H9 (cell line): ENCODE measurements at places on chromosomes 7 and 10. TPM values are rescaled to one million over a fixed set of nuclear protein-coding genes. Genes with fewer than 3 reads are reported as not detected.

Gene SGMS1
- 19.3 and 20.4 TPM in 2 replicates for total RNA-seq

Gene ADAM12
- total RNA-seq, result 0.24 and 0.35 TPM in 2 replicates

DNA sequence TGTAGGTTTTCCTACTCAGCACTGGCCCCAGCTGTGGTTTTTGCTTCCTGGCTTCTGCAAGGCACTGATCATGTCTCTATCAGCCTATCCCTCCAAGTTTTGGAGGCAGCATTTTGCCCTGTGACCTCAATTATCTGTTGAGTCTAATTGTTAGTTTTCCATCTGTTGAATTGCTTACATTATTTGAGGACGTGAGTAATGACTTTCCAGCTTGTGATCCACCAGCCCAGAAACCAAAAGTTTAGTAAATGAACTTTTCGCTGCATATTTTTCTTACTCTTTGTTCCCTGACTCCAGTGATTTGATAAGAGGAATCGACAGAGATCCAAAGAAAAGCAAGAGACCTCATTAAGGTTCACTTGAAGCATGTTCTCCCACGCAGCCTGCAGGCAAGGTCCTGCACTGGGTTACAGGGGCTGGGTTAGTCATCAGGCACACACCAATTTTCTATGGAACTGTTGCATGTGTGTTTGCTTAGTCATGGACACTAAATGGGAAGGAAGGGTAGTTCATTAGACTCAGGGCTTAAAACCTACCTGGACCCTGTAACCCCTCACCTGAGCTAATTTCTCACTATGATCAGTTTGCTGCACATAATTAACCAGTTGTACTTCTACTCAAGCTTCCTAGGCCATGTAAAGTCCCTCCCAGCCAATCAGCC is 57.2 kb downstream of the AKR1E2 start:
- no peak for DNase-seq

DNA sequence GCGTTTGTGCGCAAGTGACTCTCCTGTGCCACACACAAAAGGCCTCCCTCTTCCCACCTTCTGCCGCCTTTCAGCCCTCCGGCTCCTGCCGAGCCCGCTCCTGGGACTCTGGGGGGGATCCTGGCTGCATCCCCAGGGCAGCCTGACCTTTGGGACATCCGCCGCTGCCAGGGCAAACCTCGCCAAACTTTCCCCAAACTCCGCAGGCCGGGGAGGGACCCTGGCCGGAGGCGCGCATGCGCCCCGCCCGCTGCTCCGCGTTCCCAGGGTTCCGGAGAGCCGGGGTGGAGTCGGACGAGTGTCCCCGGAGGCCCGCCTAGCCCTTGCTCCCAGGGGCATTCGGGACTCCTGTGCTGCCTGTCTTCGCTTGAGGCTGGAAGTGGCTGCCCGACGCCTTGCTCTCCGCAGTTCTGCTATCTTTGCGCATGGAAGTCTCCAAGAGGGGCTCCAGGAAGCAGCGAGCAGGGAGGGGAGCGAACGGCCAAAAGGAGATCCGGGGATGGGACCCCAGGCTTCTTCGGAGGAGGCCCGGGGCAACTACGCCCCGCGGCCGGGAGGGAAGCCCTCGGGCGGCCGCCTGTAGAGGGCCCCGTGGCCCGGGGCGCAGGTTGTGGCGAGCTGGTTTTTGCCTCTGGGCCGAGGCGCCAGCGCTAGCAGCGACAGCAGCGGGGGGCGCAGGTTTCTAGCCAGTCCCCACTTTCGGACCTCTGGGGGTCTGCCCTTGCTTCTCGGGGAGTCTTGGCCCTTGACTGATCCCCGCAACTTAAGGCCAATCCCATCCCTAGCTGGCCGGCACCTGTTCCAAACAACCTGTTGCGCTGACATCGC is 7.0 kb downstream of the PTF1A start:
- DNase-seq, result peak; percentile 76

Gene FKBP9
- 11.1 and 17.7 TPM in 2 replicates for total RNA-seq

DNA sequence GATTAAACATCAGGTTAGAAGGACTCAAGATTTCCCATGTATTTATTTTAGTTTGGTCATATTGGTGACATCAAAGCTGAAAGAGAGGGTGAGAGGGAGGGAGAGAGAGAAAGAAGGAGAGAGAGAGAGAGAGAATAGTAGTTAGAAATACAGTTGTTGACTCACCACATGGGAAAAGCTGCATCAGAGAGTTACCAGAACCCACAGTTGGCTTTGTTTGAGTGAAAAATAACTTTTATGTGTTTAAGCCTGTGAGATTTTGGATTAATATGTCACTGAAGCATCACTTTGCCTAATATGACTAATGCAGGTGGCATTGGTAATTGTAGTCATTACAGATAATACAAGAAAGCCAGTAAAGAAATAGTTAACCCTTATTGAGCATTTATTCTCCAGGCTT is 303.9 kb downstream of the REEP3 start:
- no peak for DNase-seq

GRCh38 chr10:131755200-131755599 is 145.6 kb upstream of the PPP2R2D start:
- DNase-seq, result no peak

Gene WASHC2C
- total RNA-seq, result 36.7 and 38.5 TPM in 2 replicates

DNA sequence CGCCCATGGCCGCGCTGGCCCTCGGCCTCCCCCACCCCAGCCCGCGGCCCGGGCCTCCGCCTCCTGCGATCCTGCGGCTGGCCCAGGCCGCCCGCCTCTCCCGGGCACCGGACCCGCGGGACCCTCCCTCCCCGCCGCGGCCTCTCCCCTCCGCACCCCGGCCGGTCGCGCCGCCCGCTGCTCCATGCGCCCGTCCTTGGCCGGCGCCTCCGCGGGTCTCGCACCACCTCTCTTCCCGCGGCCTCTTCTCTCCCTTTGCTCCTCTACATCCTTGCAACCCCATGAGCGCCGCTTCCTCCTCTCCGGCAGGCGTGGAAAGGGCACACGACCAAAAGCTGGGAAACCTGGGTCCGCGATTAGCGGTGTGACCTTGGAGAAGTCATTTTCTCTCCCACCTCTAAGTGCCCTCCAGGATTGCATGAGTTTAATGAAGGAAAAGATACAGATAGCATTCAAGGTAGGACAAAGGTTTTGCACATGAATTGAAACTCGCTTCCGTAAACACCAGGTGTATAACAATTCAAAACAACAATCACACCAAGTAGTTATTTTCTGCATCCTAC is 448 bp upstream of the SRPK2 start:
- DNase-seq, result peak; percentile 66

DNA sequence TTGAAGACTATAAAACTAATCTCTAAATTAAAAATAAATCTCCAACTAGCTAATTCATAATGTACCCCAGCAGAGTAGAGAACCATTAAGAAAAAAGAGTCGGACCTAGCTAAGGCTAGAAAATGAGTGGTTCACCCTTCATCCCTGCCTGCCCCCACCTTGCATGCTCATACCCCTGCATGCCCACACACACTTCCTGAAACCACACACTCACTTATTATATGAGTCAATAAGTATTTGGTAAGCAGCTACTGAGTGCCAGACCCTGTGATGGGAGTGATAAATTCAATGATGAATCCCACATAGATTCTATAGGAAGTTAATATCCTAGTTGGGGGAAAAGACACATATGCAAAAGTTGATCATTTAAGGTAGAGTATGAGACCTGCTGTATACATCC is 152.9 kb upstream of the INHBA start:
- DNase-seq, result no peak

DNA sequence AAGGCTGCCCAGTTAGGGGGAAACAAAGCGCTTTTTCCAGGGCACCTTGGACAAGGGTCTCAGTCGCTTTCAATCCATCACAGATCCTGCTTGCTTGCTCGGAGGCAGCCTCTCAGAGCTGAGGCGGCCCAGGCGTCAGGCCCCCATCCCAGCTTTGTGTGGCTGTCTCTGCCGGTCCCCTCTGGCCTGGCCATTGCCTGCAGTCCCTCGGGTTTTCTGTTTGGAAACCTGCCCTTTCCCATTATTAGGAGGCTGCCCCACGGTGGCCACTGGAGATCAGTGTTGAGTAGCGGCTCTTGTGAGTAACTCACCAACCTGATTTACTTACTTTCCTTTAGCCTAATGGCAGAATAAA is 216.1 kb downstream of the GLRX3 start:
- DNase-seq, result peak; percentile 46

Gene GRM3
- 0.15 and 0.70 TPM in 2 replicates for total RNA-seq

- DNase-seq, result no peak
Observed at GRCh38 chr7:35905555-35905954, 104.7 kb downstream of the SEPTIN7 start.

DNA sequence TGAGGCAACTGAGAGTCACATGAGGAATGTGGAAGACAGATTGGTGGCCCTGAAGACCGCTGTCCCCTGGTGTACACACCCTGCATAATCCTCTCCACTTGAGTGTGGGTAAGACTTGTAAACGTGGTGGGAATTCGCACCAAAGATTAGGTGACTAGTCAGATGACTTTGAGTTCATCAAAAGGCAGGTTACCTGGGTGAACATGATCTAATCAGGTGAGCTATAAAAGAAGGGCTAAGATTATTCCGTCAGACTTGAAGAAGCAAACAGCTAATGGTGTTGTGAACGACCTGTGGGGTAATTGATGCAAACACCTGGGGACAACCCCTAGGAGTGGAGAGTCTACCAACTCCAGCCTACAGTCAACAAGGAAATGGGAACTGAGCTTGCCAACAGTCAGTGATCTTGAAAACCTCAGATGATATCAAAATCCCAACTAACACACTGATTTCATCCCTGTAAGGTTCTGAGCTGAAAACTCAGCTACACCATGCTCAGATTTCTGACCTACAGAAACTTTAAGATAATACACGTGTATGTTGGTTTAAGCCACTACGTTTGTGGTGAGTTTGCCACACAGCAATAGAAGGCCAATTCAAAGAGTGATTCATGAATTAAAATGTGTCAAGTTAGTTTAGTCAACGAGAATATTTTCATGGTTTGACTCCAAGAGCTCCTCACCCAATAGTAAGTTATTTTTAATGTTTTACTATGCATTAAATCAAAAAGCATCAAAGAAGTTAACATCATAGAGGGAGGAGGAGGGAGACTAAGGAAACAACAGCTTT is 16.7 kb downstream of the PRTFDC1 start:
- DNase-seq, result no peak

- no peak for DNase-seq
Observed at GRCh38 chr7:37393476-37393875, 55.2 kb downstream of the ELMO1 start.

DNA sequence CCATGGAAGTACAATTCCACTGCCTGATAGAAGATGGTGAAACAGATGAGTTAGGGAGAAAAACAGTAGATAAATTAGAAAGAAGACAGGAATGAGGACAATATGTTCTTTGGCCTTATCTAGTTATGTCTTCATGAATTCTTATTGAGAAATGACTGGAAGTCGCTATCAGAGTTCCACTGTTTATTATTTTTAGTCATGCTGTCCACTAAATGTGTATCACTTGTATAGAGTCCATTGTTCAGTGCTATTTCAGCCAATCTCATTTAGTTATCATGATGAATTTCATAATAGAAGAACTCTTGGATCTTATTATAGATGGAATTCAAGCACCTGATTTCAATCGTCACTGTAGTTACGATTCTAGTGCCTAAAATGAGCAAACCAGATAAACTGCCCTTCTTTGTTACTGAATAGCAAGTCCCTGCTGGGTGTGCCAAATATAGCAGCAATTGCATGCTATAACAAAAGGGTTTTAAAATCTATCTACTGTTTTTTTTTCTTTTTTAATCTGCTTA is 177.7 kb upstream of the COL1A2 start:
- no peak for DNase-seq

GRCh38 chr7:135285547-135286233 is 52.1 kb downstream of the STRA8 start:
- no peak for DNase-seq

Gene POMZP3
- total RNA-seq, result 8.5 and 9.8 TPM in 2 replicates

DNA sequence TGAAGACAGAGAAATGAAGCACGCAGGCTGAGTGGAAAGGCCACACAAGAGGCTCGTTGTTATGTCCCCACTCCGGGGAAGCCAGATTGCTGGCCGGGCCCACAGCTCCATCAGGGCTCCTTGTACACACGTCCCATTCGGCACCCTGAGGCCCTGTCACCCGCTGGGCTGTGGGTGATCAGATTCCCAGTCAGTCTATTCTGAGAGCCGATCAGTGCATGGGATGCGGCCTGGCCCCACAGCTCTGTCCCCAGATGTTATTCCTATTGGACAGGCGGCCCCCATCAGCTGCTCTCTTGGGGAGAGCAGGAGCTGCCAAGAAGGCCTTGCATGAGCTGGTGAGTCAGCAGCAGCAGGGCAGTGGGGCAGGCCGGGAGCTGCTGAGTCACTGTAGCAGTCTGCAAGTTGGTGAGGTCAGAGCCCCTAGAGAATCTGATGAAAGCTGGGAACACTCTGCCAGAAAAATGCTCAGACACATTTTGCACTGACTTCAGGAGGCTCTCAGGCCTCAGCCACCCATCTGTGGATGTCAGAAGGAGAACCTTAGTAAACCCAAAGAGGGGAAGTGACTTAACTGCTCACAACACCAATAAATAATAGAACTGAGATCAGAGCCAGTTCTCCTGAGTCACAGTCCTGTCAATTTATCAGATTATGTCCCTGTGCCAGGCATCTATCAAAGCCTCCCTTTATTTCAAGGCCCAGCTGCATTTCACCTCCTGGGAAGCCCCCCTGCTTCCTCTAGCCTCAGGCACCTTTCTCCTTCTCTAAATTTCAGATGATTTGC is 9.4 kb upstream of the PSAP start:
- peak; percentile 93 for DNase-seq

DNA sequence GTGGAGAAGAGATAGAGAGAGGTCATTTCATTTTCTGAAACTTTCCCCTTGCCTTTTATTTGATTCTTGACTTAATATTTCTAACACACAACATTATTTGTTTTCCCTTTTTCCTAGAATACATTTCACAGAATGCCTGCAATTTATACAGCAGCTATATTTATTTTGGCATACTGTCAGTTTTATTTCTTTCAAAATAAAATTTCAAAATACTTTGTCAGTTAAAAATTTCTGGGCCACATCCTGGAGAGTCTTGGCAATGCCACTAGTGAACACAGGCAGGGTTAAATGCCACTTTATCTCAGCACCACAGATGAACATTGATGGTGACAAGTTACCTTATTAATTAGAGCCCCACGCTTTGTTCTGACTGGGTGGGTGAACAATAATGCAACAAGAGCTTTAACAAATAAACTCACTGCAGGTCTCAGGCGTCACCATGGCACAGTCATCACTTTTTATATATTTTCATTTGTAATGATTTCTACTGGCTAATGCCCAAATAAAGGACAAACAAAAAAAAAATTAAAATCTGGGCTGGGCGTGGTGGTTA is 494.0 kb downstream of the KIF20B start:
- DNase-seq, result no peak
